ENCODE measurements at places on chromosomes 2 and 18.
A peak's percentile ranks its signal among the peaks of the same experiment; 100 is the strongest.

GRCh38 chr2:32452338-32453064, 95.7 kb downstream of the BIRC6 start:
- no peak for DNase-seq

- no peak for DNase-seq
Observed at GRCh38 chr2:74603282-74604000, 44.7 kb downstream of the M1AP start.

- DNase-seq = no peak
Observed at GRCh38 chr2:231200805-231201474, 2.5 kb downstream of the ARMC9 start.

GRCh38 chr18:47830772-47831171, 99.7 kb downstream of the SMAD2 start:
- no peak for DNase-seq

DNA sequence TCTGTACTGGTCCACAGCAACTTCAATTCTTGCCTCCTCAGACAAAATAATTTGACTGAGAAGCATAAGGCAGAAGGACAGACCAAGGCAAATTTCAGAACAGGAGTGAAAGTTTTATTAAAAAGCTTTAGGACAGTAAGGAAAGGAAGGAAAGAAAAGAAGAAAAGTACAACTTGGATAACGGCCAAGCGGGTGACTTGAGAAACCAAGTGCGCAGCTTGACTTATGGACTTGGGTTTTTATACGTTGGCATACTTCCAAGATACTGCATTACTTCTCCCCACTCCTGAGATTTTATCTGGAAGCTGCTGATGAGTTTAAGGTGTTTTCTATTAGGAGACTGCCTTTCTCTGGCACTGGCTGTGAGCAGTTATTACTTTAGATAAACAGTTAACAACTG, 64.7 kb downstream of the CCDC178 start:
- no peak for DNase-seq

GRCh38 chr2:147713349-147713748, 131.5 kb upstream of the ACVR2A start:
- no peak for DNase-seq

DNA sequence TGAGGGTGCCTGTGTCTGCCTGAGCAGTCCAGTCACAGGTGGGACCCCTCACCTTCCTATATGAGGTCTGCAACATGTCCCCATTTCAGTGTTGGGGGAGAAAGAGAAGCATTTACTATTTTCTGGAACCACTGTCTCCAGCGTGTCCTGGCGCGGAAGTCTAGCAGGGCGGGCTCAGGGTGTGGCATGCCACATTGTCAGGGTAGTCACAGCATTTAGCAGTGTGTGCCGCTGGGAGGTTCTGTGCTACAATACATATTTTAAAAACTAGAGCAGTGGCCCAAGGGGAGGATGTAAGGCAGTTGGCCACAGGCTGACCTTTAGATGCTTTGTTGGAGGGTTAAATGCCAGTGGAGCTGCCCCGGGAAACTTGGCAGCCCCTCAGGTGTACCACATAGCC, 12.5 kb downstream of the UBE2F start:
- DNase-seq = no peak

- no peak for DNase-seq
Observed at GRCh38 chr2:11955884-11956291, 209.5 kb downstream of the LPIN1 start.

- DNase-seq = peak; percentile 17
Observed at GRCh38 chr2:85015653-85016360, 44.8 kb downstream of the KCMF1 start.

DNA sequence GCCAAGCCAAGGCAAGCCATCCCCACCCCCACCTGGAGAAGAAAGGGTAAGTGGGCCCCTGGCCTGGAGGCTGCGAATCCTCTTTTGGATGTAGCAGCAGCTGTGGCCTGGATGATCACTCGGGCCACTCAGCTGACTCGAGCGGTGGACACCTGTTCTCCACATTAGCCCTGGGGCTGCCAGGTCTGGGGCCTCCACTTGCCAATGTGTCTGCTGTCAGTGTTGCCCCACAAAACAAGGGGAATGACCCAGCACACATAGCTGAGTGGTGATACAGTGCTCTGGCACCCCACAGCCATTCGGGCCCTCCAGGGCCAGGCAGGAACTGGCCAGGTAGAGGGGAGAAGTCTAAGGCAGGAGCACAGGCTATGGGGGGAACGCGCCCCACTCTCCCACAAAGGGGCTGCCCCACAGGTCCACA, 2.6 kb downstream of the STK25 start:
- no peak for DNase-seq

- DNase-seq = peak; percentile 41
Observed at GRCh38 chr18:54284981-54285785, 15.9 kb downstream of the POLI start.

DNA sequence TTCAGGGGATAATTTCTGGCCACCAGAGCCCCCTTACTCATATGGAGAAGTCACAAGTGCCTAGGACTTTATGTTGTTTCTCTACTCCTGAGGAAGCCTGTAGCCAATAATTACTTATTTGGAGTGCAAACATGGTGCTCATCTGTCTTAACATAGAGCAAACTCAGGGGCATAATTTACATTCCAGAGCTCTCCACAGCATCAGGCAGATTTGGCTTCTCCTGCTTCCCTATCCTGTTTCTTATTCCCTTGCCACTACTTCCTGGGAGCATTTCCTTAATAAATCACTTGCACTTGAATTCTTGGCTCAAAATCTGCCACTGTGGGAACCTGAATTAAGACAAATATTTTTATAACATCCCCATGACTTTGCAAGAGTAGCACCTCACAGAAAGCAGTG, 960.9 kb downstream of the SOCS6 start:
- no peak for DNase-seq

- DNase-seq = no peak
Observed at GRCh38 chr2:62297624-62298010, 101.7 kb downstream of the B3GNT2 start.

DNA sequence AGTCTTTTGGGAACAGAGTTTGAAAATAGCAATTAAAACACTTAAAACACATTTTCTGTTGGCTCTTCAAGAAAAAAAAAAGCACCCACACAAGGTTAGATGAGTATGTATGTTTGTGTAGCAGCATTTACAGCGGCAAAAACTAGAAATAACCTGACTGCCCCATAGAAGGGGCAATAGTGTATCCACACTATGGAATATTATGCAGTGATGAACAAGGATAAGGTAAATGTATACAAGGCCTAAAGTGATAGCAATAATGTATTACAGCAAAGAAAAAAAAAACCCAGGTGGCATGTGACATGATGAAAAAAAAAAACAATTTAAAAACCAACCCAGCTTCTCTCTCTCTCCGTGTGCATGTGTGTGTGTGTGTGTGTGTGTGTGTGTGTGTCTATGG, 34.8 kb downstream of the POLR1A start:
- no peak for DNase-seq

DNA sequence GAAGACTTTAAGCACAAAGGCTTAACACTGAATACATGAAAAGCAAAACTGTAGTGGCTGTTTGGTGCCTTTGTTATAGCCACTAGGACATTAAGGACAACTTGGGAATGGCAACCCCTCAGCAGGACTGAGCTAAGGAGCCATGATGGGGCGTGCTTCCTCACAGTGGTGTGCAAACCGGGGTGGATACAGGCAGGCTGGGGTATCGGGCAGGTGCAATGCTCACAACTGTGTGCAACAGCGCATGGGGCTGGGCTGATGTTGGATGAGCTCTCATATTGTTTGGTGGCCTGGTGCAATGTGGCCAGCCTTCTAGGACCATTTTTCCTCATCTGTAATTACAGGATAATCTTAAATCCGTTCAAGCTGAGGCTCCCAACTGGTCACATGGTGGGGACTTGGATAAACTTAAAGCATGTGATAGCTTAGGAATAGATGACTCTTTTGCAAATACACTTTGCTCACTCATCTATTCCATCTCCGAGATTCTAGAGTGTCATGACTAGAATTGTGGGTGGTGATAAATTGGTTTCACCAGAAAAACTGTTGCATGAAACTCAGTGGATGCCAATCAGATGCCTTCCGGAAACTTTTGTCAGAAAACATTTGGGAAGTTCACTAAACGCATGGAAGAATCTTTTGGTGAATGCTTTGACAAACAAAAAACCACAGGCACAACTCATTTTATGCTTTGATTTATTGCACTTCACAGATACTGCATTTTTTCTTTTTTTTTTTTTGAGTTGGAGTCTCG, 116.5 kb downstream of the PXDN start:
- DNase-seq = no peak

GRCh38 chr2:12847694-12848575, 131.2 kb downstream of the TRIB2 start:
- DNase-seq = peak; percentile 20

DNA sequence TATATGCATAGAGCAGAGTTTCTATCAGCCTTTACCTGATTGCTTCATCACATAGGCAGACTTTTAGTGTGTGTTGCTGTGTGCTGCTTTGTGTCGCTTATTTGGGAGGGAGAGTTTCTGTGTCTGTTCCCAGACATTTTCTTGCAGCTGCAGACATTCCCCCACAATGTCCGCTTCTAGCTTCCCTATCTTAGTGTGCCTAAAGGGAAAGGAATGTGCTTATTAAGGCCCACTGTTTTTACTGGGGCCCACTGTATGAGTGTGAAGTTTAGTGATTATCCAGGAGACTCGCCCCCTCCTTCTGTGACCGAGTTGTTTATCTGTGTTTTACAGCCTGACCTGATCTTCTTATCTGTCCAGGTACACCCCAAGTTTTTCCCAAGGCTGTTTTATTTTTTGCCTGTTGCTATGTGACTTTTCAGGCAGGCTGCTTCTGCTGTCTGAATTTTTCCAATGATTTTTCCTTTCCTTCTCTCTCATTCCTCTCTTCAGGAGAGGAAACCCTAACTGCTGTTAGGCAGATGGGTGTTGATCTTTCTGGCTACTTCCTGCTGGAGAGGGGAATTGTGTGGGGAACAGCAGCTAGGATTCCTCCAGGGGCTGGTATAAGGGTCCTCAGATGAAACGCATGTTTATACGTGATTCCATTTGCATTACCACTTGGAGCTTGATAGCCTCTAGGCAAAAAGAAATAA, 47.6 kb downstream of the STK17B start:
- peak; percentile 29 for DNase-seq

- no peak for DNase-seq
Observed at GRCh38 chr2:239805043-239805329, 220.2 kb downstream of the NDUFA10 start.

GRCh38 chr2:88903749-88904353, 212.4 kb downstream of the RPIA start:
- DNase-seq = no peak

- DNase-seq = no peak
Observed at GRCh38 chr2:236252602-236253001, 11.6 kb downstream of the ASB18 start.

DNA sequence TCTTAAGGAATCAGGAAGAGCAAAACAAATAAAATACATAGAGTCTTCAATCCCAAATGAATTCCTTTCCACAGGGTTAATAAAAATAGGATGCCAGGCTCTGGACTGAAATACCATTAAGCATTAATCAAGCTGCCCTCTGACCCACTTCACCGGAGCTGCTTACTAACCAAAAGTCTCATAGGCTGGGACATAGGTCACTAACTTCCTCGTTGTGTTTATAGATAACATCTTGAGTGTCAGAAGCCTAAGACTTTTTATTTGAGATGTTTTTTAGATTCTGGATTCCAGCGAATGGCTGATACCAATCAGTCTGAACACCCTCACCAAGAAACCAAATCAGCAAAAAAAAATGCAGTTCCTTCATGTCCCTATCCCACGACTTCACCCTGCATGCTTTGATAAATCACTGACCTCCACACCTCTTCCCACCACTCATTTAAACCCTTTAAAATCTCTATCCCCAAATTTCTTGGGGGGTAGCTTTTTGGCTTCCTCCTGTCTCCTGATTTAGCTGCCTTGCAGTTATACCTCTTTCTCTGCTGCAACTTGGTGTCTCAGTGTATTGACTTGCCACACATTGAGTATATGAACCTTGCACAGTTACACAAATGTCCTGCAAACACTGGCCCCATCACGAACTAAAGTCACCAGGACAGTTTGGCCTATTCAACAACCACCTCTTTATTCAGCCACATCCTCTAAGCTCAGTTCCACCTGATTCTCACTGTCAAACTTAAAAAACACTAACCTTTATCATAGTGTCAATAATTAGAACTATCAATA, 399.3 kb downstream of the METTL4 start:
- no peak for DNase-seq

DNA sequence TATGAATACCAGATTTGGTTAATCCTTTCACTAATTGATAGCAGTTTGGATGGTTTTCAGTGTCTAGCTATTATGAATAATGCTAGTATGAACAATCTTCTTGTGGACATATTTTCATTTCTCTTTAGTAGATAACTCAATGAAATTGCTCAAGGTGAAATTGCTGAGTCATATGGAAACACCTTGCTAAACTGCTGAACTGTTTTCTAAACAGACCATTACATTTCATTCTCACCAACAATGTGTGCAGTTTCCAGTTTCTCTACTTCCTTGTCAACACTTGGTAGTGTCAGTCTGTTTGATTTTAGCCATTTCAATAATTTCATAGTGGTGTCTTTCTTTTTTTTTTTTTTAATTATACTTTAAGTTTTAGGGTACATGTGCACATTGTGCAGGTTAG, 250.0 kb downstream of the HRH4 start:
- DNase-seq = no peak

DNA sequence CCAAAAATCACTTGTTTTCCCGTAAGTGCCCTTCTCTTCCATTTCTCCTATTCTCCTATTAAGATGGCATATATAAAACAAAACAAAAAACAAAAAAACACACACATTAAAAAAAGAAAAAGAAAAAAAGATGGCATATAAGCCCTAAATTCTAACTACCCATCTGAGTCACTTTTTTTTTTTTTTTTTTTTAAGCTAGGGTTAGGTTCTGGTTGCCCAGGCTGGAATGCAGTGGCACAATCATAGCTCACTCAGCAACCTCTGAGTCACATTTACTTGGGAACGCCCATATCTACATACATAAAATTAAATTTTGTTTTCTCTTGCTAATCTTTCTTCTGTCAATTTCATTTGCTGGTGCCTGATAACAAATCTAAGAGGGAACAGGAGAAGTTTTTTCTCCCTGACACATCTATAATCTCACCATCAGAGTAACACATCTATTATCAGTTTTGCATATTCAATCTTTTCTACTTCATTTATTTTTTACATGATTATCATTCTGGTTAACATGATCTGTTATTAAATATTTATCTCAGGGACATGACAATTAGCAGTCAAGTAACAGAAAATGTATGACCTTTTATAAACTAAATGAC, 52.1 kb downstream of the EEF1B2 start:
- no peak for DNase-seq

All from hepatic stellate cell (primary cell).